ENCODE measurements at places on chromosomes 3 and 15. TPM values are rescaled to one million over a fixed set of nuclear protein-coding genes. Genes with fewer than 3 reads are reported as not detected.

DNA sequence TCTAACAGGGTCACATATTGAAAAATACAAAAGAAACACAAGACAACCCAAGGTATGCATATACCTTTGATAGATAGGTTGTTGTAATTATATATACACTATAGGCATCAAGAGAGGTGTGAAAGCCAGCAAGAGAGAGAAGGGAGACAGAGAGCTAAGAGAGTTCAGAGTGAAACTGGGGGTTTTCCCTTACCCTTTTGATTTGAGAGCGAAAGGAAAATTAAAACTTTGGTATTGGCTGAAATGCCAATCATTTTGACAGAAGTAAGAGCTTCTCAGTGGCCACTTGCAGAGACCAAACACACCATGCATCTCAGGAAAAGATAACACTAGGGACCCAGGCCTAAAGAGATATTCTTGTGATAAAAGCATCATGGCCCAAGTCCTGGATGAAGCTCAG, 183.6 kb downstream of the SHOX2 start:
- DNase-seq: no peak

Gene CHAC1
- 5.3 TPM for total RNA-seq

DNA sequence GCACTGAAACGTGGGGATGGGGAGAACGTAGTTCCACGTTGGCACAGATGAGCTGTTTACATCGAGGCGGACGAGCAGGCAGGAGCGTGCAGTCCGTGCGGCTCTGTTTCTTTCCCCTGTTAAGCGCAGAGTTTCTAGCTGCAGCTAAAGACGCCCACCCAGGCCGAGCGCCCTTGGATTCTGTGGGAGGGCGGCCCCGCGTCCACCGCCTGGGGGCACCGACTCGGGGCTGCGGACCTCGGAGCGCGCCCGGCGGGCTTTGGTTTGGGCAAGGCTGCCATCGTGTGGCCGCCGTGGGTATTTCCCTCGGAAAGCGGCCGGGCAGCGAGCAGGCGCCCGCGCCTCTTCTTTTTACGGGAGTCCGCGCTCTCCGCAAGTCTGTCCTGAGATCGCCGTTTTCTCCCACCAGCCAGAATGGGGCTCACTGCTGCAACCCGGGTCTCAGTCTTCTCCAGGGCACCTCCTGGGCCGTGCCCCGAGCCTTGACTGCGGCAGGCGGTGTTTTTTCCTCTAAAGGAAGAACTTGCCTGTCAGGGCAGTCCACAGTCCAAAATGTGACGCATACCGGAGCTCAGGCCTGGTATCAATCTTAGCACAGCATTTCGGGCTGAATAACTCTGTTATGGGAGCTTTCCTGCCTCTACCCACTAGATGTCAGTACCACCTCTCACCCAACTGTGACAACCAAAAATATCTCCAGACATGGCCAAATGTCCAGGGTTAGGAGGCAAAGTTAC, 219.9 kb upstream of the IGF1R start:
- DNase-seq: peak; percentile 75

Gene PCLAF
- total RNA-seq: 12.0 TPM

DNA sequence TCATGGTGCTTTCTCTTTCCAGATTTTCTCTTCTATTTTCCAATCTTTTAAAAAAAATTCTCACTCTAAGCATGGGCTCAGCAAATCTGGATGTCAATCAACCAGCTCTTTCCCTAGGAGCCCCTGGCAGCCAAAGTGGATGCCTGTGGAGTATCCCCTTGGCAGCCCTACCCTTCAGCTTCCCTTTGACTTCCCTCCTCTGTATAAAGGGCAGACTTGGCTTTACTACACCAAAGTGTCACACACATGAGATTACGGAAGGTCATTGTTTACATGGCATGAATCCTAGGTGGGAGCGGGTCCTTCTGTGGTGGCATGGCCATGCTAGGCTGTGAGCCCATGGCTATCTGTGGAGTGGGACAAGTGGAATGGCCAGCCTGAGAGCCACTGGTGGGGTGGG, 379.9 kb downstream of the GABRB3 start:
- DNase-seq: no peak

DNA sequence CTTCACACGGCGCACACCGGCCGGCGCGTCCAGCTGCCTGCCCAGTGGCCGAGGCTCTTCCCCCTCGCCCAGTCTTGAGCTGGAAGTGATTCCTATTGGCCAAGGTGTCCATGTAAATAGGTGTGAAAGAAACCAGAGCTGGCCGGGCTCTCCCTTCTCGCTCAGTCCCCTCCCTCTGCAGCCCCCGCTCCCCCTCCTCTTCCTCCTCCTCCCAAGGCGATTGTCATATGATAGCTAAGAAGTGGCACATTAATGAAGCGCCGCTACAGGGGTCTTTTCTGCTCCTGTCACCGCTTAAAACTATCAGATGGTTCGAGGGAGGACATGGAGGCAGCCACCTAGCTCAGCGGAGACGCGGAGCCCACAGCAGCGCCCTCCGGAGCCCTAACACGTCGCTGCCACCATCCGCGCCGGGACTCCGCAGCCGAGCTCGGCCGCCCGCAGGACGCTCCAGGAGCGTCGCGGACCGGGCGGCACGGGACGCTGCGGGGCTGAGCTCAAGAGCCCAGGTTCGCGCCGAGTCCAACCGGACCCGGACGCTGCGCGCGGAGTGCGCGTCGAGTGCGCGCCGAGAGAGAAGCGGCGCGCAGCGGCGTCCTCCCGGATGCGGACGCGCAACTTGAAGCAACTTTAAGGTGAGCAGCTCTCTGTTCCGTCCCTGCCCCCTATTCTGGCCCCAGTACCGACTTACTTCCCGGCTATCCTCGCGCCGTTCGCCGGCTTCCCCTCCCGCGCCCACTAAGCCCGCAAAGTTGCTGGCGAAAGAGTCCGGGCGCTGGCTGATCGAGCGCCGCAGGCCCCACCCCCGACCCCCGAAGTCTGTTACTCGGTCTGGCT, at the start of gene FOXB1:
Gene FOXB1 (plus strand): TSS at position 303 of the 837 bp plus-strand sequence. CDS start 653 bp downstream, outside the sequence.
- no peak for DNase-seq

DNA sequence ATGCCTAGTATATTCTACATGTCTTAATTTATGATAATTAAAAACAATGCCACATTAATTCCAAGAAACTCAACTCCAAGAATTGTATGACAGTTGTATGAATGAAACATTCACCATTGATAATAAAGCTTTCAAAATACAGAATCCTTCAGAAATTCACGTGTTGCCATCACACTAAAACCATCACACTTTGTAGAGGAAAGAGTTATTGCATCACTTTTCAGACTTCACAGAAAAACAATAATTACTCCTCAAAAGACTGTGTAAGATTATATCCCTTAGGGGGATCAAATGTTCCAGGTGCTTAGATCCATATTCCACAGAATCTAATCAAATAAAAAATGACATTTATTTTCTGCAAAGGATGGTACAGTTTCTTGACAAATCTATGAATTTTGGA, 85.0 kb downstream of the OSBPL10 start:
- DNase-seq: no peak

DNA sequence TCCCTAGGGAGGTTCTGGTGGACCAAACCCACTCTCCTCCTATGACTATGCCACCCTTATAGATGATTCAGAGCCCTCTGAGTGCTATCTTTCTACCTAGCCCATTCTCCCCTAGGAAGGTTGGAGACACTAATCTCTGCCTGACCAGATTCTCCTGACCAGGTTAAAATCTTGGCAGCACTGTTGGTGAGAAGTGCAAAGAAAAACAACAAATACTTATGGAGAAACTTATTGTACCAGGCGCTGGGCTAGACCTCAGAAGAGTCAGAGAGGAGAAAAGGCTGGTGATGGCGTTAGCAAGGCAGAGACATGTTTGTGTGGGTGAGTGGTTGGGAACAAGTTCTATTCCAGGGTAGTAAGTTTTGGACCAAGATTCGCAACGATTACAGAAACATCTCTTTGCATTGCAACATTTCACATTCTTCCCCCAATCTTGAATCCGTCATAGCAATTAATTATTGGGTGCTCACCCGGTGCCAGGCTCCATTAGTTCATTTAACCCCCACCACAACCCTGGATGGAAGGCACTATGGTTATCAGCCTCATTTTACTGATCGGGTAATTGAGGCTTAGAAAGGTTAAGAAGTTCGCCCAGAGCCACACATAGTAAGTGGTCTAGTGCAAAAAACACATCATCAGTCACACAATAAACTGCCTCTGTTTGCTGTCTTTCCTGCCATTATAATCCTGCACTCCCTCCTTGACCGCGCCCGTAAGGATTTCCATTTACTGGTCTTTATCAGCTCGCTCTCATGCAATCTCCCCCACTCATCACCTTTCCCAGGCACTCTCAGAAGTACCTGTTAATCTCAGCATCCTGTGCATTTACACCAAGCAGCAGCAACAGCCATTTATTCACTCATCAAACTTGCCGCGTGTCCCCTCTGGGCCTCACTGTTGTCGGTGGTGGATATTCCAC, 655 bp upstream of the TSPAN3 start:
- peak; percentile 17 for DNase-seq

GRCh38 chr3:136050250-136050649, 84.7 kb downstream of the PPP2R3A start:
- no peak for DNase-seq

GRCh38 chr3:137992592-137992991, 17.4 kb upstream of the CLDN18 start:
- DNase-seq: no peak

- no peak for DNase-seq
Measured at GRCh38 chr3:184619787-184620430, 58.3 kb downstream of the EPHB3 start.

Gene MME
- total RNA-seq: 11.5 TPM

Gene FYTTD1
- 92.8 TPM for total RNA-seq

DNA sequence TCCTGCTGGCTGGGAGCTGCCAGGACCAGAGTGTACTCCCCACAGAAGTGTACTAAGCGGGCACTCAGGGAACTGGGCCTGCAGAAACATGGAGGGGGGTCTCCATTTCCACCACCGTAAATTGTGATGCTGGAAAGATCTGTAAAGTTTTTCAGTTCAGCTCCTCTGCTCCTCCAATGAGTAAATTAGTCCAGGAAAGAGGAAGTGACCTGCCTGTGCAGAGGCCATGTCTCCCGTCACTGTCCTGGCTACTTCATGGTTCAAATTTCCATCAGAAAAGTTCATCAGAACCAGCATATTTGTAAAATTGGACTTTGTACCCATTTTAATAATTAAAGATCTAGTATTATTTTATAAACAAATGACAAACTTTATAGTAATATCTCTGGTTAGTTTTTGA, 226.7 kb upstream of the THBS1 start:
- no peak for DNase-seq

Gene SERINC4
- 0.10 TPM for total RNA-seq

DNA sequence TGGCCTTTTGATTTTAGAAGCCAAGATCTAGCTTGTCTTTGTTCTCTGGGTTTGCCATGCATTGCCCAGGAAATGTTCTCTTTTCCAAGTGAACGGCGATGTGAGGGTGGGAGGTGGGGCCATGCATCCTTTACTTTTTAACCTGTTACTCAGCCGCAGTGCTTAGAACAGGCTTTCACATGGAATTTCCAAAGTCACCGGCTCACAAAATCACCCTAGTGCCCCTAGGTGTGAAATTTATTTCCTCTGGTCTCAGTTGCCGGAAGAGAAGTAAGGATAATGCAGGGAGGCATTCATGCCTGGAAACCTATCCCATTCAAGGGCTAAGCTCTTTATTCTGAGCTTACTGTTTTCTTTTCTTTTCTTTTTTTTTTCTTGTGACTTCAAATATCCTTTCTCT, 93.2 kb downstream of the CACNA2D3 start:
- DNase-seq: no peak

- peak; percentile 30 for DNase-seq
Measured at GRCh38 chr3:90092994-90093393, 985.6 kb downstream of the EPHA3 start.

- DNase-seq: no peak
Measured at GRCh38 chr3:117750674-117751269, 1041.2 kb downstream of the TUSC7 start.

Gene ATP2B2
- total RNA-seq: 5.7 TPM

DNA sequence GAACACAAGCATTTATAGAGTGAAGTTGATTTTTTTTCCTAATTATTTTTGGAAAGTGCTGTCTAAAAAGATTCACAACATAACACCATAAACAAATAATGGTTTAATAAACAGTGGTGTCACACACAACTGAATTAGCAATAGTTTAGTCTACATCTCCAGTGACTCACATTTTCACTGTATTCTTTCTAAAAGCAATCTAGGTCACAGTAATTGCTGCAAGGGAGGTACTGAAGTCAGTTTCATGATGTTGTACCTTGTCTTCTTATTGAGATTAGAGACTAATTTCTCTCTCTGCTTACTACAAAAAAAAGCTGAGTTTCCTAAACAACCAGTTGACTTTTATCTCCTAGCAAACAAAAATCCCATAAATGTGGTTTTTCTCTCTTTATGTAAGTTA, 29.6 kb downstream of the PLSCR4 start:
- DNase-seq: no peak

DNA sequence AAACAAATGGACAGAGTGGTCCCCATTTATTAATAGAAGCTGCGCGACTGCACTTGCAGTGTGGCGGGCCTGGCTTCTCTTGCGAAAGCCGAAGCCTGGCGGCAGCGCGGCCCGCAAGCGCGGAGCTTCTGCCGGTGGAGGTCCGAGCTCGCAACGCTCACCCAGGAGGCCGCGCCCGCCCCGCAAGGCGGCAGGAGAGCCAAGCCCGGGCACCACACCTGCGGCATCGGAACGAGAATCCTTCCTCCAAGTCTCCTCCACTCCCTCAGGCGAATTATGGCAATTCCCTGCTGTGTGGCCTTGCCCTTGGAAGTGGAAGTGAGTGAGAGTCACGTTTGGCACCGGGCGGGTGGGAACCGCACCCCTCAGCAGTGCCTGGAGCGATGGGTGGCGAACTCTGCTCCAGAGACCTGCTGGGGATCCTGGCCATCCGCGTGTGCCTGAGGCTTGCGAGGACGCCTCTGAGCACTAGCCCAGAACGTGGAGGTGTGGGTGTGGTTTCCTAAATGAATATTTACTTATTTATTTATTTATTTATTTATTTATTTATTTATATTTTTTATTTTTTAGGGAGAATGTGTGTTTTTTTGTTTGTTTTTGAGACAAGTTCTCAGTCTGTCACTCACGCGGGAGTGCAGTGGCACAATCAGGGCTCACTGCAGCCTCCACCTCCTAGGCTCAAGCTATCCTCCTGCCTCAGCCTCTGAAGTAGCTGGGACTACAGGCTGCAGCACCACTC, 133.7 kb upstream of the UBE2E1 start:
- DNase-seq: no peak
